Skeletal muscle cell (primary cell): ENCODE measurements at places on chromosomes 7 and 10.

DNA sequence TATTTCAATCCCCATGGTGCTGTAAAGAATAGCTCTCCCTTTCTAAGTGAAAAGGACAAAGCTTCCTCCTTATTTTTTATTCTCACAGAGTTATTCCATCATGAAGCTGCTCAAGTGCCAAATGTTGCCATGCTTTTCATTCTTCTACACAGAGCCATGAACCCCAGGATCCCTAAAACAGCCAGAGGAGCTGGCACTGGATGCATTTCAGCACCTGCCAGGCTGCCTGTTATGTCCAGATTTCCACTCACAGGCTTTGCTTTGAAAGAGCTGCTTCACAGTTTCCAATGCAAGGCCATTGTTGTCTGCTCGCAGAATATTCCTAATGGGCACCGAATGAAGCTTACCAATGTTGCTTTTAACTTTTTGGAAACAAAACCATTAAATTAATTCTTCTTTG, 256.2 kb upstream of the NPSR1 start:
- DNase-seq: no peak

GRCh38 chr7:124765401-124766352, at the start of gene GPR37:
TSS of gene GPR37 (minus strand) at chr7:124765792. CDS start at chr7:124764976, 816 bp downstream.
- peak; percentile 3 for DNase-seq

- peak; percentile 9 for DNase-seq
Observed at GRCh38 chr7:66013938-66014337, 31.9 kb upstream of the GUSB start.

- peak; percentile 8 for DNase-seq
Observed at GRCh38 chr10:83871187-83872081, 267.9 kb upstream of the GHITM start.

DNA sequence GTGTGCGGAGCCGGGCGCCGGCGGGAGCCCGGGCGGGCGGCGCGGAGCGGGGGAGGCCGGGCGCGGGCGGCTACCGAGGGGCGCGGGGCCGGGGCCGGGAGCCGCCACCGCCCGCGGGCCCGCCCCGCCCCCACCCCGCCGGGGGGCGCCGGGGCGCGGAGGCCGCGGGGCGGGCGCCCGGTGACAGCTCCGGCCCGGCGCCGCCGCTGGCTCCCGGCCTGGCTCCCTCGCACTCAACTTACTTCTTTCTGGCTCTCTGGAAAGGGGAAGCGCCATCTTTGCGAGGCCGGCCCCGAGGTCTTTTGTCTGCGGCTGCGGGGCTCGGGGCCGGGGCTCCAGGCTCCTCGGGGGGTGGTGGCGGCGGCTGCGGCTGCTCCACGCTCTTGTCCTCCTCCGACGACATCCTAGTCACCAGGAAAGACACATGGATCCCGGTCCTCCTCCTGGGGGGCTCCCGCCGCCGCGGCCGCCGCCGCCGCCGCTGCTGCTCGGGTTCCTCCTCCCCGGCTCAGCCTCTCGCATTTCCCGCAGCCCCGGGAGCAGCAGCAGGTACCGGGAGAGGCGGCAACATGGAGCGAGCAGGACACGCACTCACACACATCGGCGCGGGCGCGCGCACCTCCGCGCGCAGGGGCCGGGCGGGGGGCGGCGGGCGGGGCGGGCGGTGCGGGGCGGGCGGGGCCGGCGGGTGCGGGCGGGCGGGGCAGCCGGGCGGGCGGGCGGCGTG, at the start of gene KMT2C:
TSS of gene KMT2C (minus strand) at position 620 of the 727 bp plus-strand sequence. CDS start at position 403, 217 bp downstream.
- no peak for DNase-seq

DNA sequence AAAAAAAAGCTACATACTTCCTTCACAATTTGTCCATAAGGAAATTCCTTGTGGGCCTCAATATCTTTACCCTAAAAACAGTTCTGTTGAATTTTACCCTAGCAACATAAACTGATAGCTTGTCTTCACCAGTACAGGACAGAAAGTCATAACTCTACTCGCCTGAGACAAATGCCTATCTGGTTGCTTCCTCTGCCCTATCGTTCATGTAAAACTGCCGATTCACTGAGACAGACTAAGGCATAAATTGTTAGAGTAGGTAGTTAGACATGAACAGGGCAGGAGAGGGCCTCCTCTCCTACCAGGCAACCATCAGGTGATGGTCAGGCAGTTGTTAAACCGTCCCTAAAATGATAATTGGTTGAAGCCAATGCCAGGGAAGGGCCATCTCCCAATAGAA, 25.0 kb downstream of the IFIT3 start:
- no peak for DNase-seq

DNA sequence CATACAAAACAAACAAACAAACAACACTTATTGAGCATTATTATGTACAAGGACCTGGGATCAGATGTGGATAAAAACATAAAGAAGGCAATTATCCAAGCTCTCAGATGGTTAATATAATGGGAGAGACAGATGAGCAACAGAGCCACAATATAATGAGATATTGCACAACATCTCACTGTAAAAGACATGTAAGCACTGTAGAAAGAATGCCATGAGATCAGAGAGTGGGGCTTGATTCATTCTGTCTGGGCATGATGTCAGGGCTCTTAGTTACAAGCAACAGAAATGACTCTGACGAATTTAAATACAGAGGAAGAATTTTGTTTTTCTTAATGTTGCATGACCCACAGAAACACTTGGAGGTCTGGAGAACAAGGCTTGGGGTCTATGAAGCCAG, 164.7 kb upstream of the PLXDC2 start:
- DNase-seq: peak; percentile 83

GRCh38 chr10:33612116-33612515, 277.6 kb upstream of the NRP1 start:
- no peak for DNase-seq

DNA sequence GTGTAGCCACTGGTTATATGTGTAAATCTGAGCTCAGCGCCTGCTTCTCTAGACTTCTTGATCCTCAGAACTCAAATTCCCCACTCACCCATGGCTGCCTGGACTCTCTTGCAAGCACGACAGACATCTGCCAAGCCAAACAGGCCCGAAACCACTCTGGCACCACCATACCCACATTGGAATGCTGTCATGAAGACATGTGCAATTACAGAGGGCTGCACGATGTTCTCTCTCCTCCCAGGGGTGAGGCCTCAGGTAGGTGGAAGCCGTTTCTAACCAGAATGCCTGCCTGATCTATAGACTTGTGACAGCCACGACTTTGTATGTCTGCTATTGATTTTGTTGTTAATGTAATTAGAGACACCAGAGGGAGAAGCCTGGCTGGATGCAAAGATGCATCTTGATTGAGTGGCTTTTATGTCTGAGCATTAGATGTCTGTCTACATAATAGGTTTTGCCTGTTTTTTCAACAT, 4.0 kb downstream of the BAMBI start:
- DNase-seq: no peak

- no peak for DNase-seq
Observed at GRCh38 chr10:30192846-30193608, 133.6 kb upstream of the JCAD start.

GRCh38 chr7:127888825-127889224, 142.4 kb downstream of the LRRC4 start:
- no peak for DNase-seq

DNA sequence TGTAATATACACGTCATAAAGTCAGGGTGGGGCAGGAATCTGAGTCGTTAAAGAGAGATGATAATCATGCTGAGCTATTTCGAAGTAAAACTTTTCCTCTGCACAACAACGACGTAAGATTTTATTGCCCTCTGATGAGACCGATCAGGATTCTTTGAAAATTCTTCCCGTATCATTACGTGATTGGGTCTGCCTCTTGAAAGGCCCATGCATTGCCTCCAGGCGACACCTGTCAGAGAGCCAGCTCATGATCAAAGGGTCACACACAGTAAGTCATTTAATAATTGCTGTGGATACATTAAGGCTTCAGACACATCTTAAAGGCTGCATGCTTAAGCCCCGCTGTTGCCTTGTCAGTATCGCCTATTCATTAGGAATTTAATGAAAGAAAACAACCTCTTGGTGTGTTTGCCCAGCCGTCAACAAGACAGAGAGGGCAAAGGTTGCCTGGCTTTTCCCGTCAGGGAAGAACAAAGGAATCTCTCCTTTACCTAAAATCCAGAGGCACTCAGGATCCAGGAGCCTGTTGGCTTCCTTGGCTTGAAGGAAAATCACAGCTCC, 189.0 kb upstream of the SH2B2 start:
- no peak for DNase-seq

DNA sequence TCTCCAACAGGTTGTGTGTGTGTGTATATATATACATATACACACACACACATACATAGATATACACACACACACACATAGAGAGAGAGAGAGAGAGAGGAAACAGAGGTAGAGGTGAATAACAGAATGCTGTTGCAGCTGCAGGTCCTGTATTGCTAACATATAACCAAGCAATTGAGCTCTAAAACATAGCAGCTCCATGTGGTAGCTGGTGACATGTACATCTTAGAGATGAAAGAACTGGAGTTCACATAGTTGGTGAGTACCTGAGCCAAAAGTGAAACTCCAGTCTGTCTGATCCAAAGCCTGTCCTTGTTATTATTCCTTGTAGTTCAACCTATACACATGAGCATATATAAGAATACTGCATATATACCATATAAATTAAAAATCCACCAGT, 152.9 kb upstream of the CSTF2T start:
- no peak for DNase-seq

DNA sequence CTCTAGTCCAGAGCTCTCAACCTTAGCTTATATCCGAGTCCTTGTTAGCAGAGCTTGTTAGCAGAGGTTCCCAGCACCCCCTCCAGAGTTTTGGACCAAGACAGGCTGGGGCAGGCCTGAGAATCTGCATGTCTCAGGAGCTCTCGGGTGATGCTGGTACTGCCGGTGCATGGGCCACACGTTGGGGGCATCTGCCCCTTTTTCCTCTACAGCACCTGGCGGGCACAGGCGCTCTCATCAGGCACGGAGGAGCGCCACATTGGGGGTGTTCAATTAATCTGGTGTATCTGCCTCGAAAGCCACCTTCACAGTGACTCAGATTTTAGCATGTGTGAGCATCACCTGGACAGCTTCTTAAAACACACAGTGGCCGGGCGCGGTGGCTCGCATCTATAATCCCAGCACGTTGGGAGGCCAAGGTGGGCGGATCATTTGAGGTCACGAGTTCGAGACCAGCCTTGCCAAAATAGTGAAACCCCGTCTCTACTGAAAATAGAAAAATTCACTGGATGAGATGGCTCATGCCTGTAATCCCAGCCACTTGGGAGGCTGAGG, 117.7 kb downstream of the ELFN1 start:
- no peak for DNase-seq

DNA sequence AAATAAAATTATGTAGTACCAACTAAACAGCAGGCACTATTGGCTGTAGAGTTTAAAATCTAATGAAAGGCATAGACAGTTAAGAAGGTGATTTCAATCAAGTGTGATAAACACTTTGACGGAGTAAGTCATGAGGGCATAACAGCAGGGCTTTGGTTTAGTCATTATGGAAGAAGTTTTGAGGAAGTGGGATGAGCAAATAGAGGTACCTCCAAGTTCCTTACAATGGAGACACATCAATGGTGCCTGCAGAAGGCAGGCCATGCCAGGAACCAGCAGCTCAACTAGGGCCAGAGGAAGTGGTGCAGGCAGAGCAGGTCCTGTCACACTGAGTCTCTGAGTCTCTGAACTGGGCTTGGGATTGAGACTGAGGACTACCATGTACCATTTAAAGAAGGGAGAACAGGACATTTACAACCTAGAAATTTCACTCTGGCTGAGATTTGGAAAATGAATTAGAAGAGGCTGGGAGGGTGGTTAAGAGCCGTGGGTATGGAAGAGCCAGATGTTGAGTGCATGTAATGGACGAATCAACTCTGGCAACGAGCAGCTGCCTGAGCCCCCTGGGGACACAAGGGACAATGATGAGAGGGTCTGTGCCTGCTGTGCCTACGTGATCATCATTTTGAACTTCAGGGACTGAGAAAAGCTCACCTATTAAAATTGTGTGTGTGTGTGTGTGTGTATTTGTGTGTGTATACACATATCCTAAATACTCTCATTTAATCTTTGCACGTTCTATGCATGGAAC, 208.7 kb upstream of the POM121L12 start:
- DNase-seq: no peak

DNA sequence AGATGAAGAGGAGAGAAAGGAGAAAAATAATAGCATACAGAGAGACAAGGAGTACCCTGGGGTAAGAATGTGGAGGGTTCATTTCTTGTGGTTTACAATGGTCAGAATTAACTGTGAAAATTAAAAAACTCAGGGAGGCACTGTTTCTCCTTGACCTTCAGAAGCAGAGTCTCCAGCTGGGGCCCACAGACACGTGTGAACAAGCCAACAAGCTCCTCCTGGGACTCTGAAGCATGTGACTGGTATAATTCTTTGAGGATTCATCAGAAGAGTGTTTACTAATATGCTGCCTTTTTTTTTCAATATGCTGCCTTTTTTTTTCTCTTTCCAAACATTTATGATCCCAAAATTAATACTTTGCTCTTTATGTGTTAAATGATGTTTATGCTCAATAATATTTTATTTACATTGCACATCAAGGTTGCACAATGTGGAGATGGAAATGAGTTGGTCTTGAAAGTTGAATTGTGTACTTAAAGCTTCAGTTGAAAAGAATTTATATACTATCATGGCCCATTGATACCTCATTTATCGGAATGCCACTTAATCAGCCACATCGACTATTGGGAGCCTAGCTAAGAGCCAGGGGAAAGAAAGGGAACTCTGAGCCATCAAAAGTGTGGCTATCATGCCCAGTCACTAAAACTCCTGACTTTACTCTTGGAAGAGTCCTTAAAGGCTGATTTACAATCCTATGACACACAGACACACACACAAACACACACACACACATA, 134.7 kb upstream of the RHOBTB1 start:
- DNase-seq: peak; percentile 10
